ENCODE measurements at places on chromosomes 5 and 9.

- no peak for DNase-seq
Observed at GRCh38 chr9:110850401-110851135, 182.0 kb downstream of the MUSK start.

DNA sequence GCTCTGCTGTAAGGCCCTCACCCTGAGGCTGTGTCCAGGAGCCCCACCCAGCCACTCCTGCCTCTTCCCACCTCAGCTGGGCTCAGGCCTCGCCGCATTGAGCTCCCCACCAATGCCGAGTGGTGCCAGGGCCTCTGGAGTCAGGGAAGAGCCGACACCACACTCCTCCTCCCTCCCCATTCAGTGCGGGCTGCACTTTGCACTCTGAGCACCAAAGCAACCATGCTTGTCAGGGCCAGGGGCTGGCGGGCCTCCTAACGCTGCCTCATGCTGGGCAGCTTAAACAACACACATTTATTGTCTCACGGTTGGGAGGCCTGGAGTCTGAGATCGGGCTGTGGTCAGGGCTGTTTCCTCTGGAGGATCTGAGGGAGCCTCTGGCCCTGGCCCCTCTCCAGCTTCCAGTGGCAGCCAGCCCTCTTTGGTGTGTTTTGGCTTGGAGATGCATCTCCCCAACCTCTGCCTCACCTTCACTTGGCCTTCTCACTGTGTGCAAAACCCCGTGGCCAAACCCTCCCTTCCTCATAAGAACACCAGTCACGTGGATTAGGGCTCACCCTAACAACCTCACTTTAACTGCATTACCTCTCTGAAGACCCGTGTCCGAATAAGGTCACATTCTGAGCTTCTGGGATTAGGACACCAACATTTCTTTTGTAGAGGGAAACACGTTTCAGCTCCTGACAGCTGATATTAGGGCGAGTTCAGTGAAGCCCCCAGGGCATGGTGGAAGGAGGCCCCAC lies 157.8 kb downstream of the MED10 start:
- DNase-seq: no peak

DNA sequence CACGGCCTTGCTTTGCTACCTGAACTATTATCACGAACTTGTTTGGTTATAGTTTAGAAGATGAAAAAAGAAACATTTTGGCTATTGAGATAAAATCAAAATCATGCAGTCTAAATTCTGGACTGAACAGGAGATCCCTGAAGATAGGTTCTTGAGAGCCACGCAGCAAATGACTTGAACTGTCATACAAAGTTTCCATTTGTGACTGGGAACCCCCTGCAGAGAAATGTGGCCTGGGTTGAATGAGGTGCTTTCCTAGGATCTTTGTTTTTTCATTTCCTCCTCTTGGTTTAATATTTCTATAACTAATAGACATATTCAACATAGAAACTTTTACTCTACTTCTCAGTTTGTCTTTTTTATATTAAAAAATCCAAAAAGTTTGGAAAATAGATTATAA lies 184.7 kb upstream of the TRPM3 start:
- DNase-seq: no peak

GRCh38 chr5:32690666-32691065 lies 20.5 kb upstream of the NPR3 start:
- no peak for DNase-seq

GRCh38 chr9:124040935-124041816 lies 29.6 kb downstream of the LHX2 start:
- DNase-seq: peak; percentile 49

GRCh38 chr5:37774912-37775483 lies 64.8 kb downstream of the GDNF start:
- DNase-seq: peak; percentile 28

- DNase-seq: no peak
Observed at GRCh38 chr9:133510926-133511505, 13.7 kb downstream of the MYMK start.

DNA sequence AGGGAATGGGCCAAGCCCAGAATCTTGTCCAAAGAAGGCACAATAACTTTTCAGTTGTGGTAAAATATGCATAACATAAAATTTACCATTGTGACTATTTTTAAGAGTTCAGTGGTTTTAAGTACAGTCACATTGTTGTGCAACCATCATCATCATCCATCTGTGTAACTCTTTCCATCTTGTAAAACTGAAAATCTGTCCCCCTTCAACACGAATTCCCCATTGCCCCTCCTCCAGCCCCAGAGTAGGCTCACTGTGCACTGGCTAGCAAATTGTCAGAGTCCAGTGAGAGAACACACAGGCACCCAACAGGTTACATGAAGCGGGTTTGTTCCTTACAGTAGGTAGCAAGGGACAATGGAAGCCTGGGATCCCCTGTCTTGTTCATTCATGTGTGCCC lies 13.7 kb downstream of the BARX1 start:
- no peak for DNase-seq

- no peak for DNase-seq
Observed at GRCh38 chr5:134647750-134648424, 698 bp upstream of the SEC24A start.

GRCh38 chr9:4306066-4306776 lies 6.4 kb upstream of the GLIS3 start:
- DNase-seq: no peak

GRCh38 chr5:123511290-123511647 lies 708 bp upstream of the CSNK1G3 start:
- DNase-seq: no peak

GRCh38 chr9:1748407-1748806 lies 266.7 kb upstream of the SMARCA2 start:
- DNase-seq: no peak

DNA sequence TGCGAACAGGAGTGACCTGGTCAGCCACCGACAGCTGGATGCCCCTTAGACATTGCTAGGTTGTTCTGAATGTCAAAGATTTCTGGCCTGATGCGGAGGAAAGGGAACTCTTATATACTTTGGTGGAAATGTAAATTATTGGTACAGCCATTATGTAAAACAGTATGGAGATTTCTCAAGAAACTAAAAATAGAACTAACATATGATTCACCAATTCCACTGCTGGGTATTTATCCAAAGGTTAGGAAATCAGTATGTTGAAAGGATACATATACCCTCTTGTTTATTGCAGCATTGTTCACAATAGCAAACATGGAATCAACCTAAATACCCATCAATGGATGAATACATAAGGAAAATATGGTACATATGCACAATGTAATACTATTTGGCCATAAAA lies 31.8 kb downstream of the DMRT3 start:
- no peak for DNase-seq

GRCh38 chr9:35646153-35646532 lies 4.6 kb downstream of the SIT1 start:
- no peak for DNase-seq

GRCh38 chr9:83526211-83526610 lies 12.0 kb downstream of the FRMD3 start:
- DNase-seq: no peak

DNA sequence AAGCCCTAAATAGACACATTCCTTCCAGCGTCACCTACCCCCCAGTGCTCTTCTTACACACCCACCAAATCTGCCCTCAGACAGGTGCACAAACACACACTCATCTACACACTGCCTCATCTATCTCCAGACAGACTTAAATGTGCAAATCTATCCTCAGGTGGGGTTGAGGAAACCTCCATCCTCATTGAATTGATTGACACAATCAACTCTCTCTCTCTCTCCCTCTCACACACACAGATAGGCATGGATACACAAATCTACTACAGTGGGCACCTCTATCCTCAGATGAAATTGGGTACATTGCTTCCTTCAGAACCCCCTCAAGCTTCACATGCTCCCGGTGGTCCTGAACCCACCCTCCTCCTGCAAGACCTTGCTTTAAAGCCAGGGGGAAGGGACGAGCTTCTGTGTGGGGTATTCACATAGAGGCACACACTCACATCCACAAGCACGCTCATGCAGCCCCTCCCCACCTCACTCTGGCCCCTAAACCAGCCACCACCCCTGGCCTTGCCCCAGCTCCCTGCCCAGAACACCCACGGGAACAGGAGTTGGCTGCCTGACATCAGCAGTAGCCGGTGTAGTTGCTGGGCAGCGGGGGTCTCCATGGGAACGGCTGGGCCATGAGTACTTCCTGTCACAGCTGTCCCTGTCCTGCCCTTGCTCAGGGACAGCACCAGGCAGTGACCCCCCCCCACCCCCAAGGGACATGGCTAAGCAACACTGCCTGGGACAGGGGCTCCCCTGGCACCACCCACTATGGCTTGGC lies 22.8 kb downstream of the PCDH1 start:
- no peak for DNase-seq

DNA sequence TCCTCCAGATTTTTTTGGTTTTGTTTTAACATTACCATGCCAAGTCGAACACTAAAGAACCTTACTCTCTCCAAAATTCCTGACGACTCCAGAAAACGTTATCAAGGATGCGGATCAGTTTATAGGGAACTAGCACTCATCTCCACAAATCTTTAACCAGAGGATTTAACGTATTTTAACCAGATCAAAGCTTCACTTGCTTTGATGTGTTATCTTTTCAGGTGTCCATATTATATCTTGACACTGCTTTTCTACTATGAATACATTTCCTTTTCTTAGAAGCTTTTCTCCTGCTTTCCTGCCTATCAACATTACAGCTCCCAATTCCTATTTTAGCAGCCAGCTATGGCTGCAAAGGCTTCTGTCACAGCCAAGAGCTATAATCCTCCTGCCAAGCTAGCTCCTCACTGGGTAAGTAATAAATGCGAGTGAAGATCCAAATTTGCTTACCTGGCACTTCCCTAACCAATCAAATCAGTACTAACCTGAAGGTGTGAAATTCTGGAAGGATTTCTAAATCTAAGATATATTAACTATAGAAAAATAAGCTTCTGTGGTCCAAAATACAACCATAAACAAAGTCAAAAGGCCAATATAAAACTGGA lies 60.2 kb downstream of the CDC14B start:
- no peak for DNase-seq

GRCh38 chr5:10199692-10200091 lies 50.0 kb downstream of the ATPSCKMT start:
- no peak for DNase-seq

DNA sequence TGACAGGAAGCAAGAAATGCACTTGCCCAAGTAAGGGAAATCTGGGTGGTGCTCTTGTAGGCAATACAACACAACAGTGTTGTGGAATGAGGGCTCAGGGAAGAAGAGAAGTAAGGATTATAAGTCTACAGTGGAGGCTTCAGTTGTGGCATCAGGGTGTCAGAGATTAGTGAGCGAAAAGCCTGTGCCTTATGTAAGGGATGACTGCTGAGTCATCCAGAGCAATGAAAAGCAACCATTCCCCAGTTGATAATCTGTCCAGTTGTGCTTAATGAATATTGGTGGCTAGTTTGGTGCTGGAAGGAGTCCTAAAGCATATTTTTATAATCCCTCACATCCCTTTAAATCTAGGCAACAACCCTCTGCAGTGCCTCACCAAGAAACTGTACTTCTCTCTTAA lies 42.0 kb downstream of the FBXO38 start:
- DNase-seq: no peak

DNA sequence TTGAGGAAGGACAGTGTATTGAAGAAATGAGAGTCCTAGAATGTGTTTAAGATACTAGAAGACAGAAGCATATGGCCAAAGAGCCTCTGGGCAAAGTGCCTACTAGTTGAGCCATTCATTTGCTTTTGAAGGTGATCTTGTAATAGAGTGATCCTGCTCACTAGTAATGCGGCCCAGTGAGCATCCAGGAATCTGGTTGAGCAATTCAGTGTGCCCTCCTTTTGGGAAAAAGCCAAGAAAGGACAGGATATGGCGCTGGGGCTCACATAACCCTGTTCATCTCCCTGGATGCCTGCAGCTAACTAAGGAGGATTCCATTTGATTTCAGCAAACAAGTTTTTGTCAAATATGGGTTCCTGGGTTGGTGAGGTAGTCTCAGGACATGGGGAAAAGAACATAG lies 16.3 kb downstream of the ADAM19 start:
- no peak for DNase-seq

DNA sequence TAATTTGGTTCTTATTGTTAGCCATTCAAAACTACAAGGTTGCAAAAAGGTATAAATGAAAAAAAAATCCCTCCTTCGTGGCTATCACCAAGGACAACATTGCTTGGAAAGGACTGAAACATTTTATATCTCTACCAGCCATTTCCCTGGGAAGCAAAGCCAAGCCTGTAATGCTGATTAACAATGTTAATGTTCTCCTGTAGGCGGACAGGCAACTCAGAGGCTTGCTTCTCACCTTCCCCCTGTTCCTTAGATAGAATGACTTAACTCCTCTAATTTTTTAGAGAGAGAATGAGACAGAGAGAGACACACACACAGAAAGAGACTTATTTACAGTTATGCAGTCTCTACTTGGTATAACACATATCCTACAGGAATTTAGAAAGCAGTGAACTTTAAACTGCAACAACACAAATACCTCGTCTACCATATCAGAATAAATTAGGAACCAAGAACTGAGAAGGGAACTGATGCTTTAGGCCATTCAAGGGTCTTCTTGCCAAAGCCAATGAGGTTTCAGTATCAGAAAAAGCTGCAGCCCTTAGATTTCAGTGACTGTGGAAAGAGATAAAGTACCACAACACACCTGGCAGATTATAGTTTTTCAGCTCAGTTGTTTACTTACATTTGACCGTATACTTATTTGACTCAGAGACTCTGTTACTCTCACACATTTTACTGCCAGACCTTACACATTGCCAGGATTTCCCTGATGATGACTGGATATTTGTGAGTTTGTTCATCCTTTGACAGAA lies 20.9 kb upstream of the MAN2A1 start:
- no peak for DNase-seq

- DNase-seq: no peak
Observed at GRCh38 chr9:138024131-138024530, 146.5 kb downstream of the CACNA1B start.

Measured in NCI-H524 (cell line).